ENCODE measurements at places on chromosomes 2 and 18.

GRCh38 chr18:77230645-77231044, 19.0 kb upstream of the GALR1 start:
- no peak for DNase-seq

DNA sequence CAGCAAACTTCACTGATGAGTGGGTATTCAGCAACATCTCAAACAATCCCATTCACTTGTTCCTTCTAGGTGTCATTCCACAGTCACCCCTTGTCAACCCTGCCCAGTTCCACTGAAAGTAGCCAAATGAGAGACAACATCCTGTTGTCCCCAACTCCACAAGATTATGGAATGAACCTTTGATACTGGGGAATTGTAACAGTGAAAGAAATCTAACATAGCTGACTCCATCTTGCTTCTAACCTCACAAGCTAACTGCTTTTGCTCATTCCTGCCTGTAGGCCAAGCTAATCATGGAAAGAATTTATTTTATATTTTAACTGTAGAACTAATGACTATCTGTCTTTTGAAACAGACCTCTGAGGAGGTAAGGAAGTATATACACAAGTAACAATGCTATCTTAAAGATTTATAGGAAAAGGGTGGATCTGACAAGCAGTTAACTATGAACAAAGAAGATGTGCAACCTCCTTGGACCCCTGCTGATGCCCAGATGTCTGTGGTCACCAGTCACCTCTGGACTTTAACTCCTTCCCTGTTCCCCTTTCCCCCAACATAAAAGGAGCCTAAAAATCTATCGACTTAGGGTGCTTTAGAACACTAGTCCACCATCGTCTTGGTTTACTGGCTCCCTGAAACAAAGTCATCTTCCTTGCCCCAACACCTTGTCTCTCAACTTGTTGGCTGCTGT, 6.9 kb upstream of the ANXA4 start:
- DNase-seq: no peak

GRCh38 chr2:194424683-194425209, 1232.3 kb upstream of the SLC39A10 start:
- no peak for DNase-seq

DNA sequence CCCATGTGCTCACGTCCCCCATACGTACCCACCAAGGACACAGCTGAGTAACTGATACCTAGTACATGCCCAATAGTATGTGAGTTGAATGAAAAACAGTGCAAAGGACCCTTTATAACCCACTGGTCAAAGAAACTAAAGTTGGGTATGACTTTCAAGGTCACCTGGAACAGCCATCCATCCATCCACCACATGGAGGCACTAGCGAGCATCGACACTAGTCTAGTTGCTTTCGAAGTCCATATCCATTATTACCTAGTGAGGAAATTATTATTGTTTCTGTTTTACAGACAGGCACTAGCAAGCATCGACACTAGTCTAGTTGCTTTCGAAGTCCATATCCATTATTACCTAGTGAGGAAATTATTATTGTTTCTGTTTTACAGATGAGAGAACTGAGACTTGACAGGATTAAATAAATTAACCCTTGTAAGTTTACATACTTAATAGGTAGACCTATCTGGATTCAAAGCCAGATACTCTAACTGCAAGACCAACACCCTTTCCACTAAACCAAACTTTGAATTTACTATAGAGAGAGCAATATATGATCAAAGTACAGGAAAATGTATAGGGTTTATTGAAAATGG, 233.7 kb downstream of the METTL4 start:
- no peak for DNase-seq

DNA sequence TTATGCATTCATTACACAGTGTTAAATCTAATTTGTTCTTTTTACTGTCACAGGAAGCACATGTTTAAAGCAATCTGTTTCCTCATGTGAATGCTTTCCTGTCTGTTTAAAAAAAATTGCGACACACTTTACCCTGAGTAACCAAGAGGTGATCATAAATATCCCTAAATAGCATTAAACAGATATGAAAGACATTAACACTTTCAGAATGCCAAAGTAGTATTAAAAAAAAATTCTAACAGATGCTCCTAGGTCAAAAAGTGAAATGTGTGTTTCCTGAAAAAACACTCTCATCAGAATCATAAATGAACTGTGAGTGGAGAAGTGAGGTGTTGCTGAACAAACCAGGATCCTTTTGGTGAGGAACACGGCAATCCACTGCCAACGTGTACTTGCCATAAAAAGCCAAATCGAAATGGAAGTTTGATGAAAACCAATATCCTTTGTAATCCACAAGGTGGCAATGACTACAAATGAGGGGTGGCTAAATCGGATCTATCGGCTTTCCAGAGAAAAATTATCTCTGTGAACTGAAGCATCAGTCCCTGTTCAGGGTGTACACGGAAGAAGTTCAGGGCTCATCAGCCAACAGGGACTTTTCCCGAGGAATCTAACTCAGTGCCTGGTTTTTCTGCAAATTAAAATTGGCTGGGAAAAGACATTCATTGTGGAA, 248.9 kb downstream of the TCF4 start:
- DNase-seq: peak; percentile 92

- no peak for DNase-seq
Measured at GRCh38 chr2:20674974-20675679, 8.2 kb downstream of the GDF7 start.

All from bone marrow (tissue), 2 donors.